ENCODE measurements at places on chromosomes 11 and 22.
A peak's percentile ranks its signal among the peaks of the same experiment; 100 is the strongest.

DNA sequence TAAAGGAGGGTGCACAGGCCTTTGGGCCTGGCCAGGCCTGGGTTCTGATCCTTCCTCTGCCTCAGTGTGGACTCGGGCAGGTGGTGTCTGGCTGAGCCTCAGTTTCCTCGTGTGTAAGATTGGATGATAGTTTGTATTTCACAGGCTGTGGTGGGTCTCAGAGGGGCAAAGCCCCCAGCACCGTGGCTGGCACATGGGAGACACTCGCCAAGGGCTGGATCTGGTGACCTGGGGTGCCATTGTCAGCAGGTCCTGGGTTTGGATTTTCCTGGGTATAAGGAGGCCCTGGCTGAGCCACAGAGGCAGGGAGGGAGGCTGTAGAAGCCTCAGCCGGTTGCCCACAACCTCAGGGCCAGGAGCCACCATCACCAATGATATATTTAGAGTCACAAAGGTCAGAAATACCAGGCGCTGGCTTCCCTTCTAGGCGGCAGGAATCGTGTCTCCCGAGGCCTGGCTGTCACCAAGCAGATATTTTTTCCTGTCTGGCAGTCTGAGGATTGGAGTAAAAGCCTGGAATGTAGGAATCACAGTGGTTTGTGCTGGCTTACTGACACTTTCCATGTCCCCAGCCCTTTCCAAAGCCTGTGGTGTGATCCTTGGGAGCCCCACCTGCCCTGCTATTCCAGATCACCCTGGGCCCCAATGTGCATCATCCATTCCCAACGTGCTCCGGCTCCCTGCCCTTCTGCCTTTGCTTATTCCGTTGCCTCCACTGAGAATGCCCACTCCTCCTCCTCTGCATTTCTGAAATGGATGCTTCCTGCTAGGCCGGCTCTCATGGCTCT, 15.6 kb downstream of the KCNC1 start:
- DNase-seq: no peak

DNA sequence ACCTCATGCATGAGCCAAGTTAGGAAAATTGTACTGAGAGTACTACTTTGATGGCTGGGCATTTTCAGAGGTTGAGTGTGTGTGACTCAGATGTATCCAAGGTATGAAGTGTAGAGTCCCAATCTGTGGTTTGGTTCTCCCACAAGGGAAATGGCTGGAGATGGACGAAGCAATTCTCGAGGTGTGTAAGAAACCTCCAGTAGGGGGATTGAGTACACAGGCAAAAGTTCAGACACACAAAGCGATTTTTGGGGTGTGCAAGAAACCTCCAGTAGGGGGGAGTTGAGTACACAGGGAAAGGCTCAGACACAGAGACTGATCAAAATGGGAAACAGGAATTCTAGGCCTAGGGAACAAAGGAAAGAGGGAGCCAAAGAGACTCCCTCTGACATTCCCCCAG, 1536.3 kb downstream of the FAM181B start:
- no peak for DNase-seq

DNA sequence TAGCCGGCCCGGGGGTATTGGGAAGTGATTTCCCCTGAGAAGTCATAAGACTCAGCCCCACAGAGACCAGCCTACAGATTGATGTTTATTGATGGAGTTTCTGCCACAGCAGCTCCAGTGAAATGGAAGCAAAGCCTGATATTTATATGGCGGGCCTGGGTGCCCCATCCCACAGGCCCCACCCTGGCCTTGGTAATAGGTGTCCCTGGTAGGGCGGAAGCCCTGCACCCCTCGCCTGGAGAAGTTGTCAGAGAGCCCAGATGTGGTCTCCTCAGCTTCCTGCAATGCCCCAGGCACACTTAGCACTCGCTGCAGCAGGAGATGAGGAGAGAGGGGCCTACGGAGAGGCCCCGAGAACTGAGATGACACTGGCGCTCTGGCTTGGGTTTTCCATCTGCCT, 107.4 kb downstream of the MORC2 start:
- no peak for DNase-seq

- no peak for DNase-seq
These were observed 600.1 kb upstream of the CHORDC1 start for GRCh38 chr11:90822996-90823395.

GRCh38 chr22:50460938-50461337, 13.9 kb downstream of the SBF1 start:
- no peak for DNase-seq

DNA sequence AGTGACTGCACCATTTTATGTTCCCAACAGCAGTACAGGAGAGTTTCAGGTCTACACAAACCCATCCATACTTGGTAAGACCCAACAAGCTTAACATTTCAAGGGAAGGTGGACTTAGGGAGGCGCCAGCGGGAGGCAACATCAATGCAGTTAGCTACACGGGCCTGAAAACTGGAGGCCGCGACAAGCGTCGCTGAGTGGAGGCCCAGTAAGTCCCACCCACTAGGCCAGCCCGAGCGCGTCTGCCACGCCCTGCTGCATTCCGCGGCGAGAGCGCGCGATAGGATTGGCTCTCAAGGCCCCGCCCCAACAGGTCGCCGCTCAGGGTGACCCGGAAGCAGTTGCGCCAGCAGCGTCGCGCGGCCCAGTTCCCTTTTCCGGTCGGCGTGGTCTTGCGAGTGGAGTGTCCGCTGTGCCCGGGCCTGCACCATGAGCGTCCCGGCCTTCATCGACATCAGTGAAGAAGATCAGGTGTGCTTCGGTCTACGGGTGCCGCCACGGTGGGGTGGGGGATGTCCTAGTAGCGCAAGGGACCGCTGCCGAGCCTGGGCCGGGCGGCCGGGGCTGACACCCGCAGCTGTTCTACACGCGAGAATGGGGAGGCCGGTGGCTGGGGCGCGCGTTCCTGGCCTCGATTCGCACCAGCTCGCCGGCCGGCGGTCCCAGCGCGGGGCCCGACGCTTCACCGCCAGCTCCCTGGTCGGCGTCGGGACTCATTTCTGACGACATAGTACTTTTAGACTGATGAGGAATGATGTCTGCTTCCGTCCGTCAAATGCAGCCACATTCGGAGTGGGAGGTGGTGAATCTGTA, at the start of gene EIF3M:
EIF3M (plus strand) TSS at position 373 of the 813 bp plus-strand sequence; CDS start at position 430, 57 bp downstream.
- DNase-seq: peak; percentile 97

Measured in stimulated activated CD4-positive, alpha-beta T cell treated with anti-CD3 and anti-CD28 coated beads, Interleukin-15, amount 100 ng/mL, for 24 hours (primary cell).